ENCODE measurements at places on chromosomes 13 and 19. TPM values are rescaled to one million over a fixed set of nuclear protein-coding genes. Genes with fewer than 3 reads are reported as not detected.

GRCh38 chr13:111449041-111449440 lies 128.6 kb downstream of the TEX29 start:
- no peak overlapping the region for H3K27ac ChIP-seq
- H3K4me3 ChIP-seq: no peak overlapping the region
- no peak for DNase-seq

- H3K36me3 ChIP-seq: peaks cover 78% of the 10 kb centered on the region
- H3K27ac ChIP-seq: peak overlapping the region; percentile 9
- no peaks in the 10 kb centered on the region for H3K27me3 ChIP-seq
- H3K4me3 ChIP-seq: no peak overlapping the region
- H3K4me1 ChIP-seq: peaks cover 39% of the 10 kb centered on the region
Measured at GRCh38 chr19:39360599-39360998, 18.4 kb downstream of the SAMD4B start.

GRCh38 chr13:98273824-98274742 lies 97.0 kb upstream of the RNF113B start:
- no peak overlapping the region for H3K4me3 ChIP-seq
- H3K27ac ChIP-seq: no peak overlapping the region
- peaks cover 3% of the 10 kb centered on the region for H3K4me1 ChIP-seq
- DNase-seq: no peak
- H3K27me3 ChIP-seq: no peaks in the 10 kb centered on the region

DNA sequence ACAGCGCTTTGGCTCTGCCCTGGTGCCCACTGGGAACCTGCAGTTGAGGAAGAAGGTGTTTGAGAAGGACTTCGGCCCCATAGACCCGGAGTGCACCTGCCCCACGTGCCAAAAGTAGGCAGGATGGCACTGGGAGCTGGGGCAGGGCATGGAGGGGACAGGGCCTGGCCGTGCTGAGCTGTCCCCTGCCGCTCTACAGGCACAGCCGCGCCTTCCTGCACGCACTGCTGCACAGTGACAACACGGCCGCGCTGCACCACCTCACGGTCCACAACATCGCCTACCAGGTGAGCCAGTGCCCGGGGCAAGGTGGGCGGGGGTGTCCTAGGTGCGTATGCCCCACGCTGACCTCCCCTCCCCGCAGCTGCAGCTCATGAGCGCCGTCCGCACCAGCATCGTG lies 5.1 kb upstream of the DNM2 start:
- DNase-seq: no peak
- H3K4me1 ChIP-seq: peaks cover 5% of the 10 kb centered on the region
- H3K36me3 ChIP-seq: no peaks in the 10 kb centered on the region
- H3K4me3 ChIP-seq: no peak overlapping the region
- H3K27me3 ChIP-seq: no peaks in the 10 kb centered on the region
- no peak overlapping the region for H3K27ac ChIP-seq

DNA sequence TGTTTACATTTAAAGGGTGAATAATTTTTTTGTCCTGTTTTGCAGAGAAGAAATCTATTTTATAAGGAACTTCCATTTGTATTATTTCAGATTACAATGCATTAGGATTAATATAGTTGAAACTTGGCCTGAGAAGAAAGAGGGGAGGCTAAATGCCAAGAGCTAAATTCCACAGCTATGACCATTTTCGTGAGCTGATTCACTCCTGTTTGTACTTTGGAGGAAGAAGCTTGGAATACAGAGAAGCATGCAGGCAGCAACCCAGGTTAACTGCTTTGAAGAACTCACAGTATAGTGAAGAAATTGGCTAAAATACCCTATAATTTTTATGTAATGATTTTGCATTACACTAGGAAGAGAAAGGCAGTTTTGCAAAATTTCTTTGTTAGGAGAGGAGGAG lies 309.4 kb upstream of the KLF12 start:
- H3K27ac ChIP-seq: no peak overlapping the region
- no peak overlapping the region for H3K4me3 ChIP-seq
- H3K36me3 ChIP-seq: no peaks in the 10 kb centered on the region
- H3K4me1 ChIP-seq: no peaks in the 10 kb centered on the region
- no peaks in the 10 kb centered on the region for H3K27me3 ChIP-seq

GRCh38 chr13:44470638-44471562 lies 97.3 kb downstream of the SERP2 start:
- no peak for DNase-seq
- H3K27ac ChIP-seq: no peak overlapping the region
- no peak overlapping the region for H3K4me3 ChIP-seq
- no peaks in the 10 kb centered on the region for H3K36me3 ChIP-seq

DNA sequence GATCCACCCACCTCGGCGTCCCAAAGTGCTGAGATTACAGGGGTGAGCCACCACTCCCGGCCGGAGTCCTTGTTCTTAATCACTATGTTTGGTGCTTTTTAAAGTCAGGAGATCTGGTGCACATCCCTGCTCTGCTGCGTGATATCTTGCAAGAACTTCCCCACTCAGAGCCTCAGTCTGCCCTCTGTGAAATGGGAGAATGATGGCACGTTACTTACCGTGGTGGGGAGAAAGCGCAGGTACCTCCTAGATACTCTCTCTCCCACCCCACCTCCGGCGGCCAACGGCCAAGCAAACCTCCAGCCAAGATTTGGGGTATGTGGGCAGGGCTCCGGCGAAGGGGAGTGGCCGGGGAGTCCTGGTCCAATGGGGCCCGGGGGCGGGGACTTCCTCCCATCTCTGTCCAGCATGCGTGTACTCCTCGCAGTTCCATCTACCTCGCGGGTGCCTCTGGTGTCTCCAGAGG lies at the start of gene RYR1:
TSS of gene RYR1 (plus strand) at position 424 of the 466 bp plus-strand sequence. CDS start 139 bp downstream, outside the sequence.
- H3K4me1 ChIP-seq: peaks cover 39% of the 10 kb centered on the region
- peak within 1 kb of the TSS; percentile 90 for H3K4me3 ChIP-seq
- DNase-seq: peak; percentile 96
- H3K36me3 ChIP-seq: peaks cover 19% of the 10 kb centered on the region
- peak within 1 kb of the TSS; percentile 98 for H3K27ac ChIP-seq

The GPR18 gene
- not detected for total RNA-seq

The GJB6 gene
- total RNA-seq: not detected

The ZNF850 gene
- 0.27 TPM for total RNA-seq

The PDS5B gene
- total RNA-seq: 22.0 TPM

Data from psoas muscle (tissue), 8 donors.